ENCODE measurements at places on chromosomes 12 and 14.

- DNase-seq = no peak
Observed at GRCh38 chr12:82510386-82510785, 152.1 kb downstream of the METTL25 start.

GRCh38 chr12:114955414-114956014 is 271.5 kb upstream of the TBX3 start:
- peak; percentile 14 for DNase-seq

GRCh38 chr12:75836533-75836932 is 195.0 kb downstream of the PHLDA1 start:
- DNase-seq = no peak

- no peak for DNase-seq
Observed at GRCh38 chr12:84929501-84929900, 16.9 kb upstream of the SLC6A15 start.

DNA sequence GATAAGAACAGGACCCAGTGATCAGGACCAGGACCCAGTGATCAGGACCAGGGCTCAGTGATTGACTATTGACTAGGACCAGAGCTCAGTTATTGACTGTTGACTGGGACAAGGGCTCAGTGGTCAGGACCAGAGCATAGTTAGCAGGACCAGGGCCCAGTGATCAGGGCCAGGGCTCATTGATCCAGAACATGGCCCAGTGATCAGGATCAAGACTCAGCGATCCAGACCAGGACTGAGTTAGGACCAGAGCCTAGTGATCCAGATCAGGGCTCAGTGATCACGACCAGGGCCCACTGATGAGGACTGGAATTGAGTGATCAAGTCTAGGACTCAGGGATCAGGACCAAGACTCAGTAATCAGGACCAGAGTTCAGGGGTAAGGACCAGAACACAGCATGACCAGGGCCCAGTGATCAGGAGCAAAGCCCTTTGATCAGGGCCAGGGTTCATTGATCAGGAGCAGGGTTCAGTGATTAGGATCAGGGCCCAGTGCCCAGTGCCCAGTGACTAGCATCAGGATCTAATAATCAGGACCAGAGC is 176.0 kb downstream of the TMEM121 start:
- no peak for DNase-seq

DNA sequence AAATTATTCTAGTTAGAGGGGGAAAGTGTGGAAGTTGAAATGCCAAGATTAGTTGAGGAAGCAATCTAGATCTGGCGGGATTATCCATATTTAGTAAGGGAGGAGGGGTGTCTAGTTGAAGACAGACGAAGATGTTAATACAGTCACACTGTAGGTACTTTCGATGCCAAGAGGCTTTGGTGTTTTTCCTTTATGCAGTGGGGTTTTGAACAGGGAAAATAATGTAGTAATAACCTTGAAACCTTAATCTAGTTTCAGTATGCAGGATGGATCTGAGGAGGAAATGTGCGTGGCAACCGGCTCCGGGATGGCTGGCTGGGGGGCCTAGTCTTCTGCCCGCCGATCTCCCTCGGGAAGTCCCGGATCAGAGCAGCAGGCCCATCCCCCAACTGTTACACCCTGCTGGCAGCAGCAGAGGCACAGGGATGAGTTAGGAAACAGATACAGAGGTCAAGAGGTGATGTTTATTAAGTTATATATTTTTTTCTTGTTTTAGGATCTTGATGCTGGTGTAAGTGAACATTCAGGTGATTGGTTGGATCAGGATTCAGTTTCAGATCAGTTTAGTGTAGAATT is 27.4 kb downstream of the MDM2 start:
- DNase-seq = no peak

Measured in LoVo (cell line).